Activated CD8-positive, alpha-beta T cell treated with anti-CD3 and anti-CD28 coated beads, Interleukin-2, amount 10 ng/mL, durations not matched to agents 7 days and 5 days (primary cell): ENCODE measurements at places on chromosomes 7 and 10.

GRCh38 chr7:158683541-158683940, 21.1 kb downstream of the NCAPG2 start:
- H3K36me3 ChIP-seq = peaks cover 74% of the 10 kb centered on the region
- no peaks in the 10 kb centered on the region for H3K27me3 ChIP-seq
- DNase-seq = no peak
- H3K27ac ChIP-seq = no peak overlapping the region
- peaks cover 22% of the 10 kb centered on the region for H3K4me1 ChIP-seq

- H3K27me3 ChIP-seq = peaks cover 2% of the 10 kb centered on the region
- no peaks in the 10 kb centered on the region for H3K4me1 ChIP-seq
- H3K4me3 ChIP-seq = no peak overlapping the region
- no peak overlapping the region for H3K27ac ChIP-seq
- no peaks in the 10 kb centered on the region for H3K36me3 ChIP-seq
Observed at GRCh38 chr10:89576696-89577095, 41.3 kb upstream of the SLC16A12 start.

- no peak overlapping the region for H3K4me3 ChIP-seq
- H3K36me3 ChIP-seq = peaks cover 4% of the 10 kb centered on the region
- H3K27ac ChIP-seq = no peak overlapping the region
- no peaks in the 10 kb centered on the region for H3K27me3 ChIP-seq
Observed at GRCh38 chr10:24862589-24862988, 89.8 kb downstream of the PRTFDC1 start.

GRCh38 chr10:60575105-60575504, 185.4 kb upstream of the ANK3 start:
- peaks cover 38% of the 10 kb centered on the region for H3K4me1 ChIP-seq
- H3K27me3 ChIP-seq = peaks cover 7% of the 10 kb centered on the region
- DNase-seq = no peak

- no peaks in the 10 kb centered on the region for H3K36me3 ChIP-seq
- no peak for DNase-seq
- H3K27ac ChIP-seq = no peak overlapping the region
- peaks cover 3% of the 10 kb centered on the region for H3K4me1 ChIP-seq
- H3K4me3 ChIP-seq = no peak overlapping the region
Observed at GRCh38 chr10:91422915-91423314, 12.8 kb downstream of the HECTD2 start.

DNA sequence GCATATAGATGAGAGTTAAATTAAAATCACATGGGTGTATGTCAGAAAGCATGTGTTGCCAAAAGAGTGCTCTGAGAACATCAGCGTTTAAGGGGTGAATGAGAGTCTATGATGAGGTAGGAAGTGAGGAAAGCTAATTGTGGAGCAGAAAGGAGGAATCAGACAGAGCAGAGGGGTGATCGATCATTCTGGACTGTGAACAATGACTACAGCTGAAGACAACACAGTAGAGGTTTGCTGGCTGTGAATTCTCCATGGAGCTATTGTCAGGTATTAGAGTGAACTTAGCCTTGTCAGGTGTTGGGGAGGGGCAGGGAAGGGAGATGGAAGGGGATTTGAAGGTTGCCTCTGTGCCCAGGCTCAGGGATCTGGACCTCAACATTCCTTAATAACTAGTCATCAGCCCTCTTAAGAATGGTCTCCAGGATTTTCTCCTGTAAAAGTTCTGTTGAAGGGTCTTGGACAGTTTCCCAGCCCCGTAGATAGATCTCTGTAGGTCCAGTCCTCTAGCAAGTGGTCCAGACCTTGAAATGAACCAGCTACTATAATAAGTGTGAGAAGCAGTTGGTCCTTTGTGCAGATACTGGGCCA, 57.1 kb downstream of the KIF5B start:
- no peak for DNase-seq
- H3K27me3 ChIP-seq = no peaks in the 10 kb centered on the region
- H3K27ac ChIP-seq = no peak overlapping the region
- no peak overlapping the region for H3K4me3 ChIP-seq

GRCh38 chr10:8037941-8038894, 16.3 kb upstream of the GATA3 start:
- H3K36me3 ChIP-seq = peaks cover 7% of the 10 kb centered on the region
- H3K27me3 ChIP-seq = peaks cover 78% of the 10 kb centered on the region
- peaks cover 47% of the 10 kb centered on the region for H3K4me1 ChIP-seq
- H3K27ac ChIP-seq = peak overlapping the region; percentile 28
- peak overlapping the region; percentile 5 for H3K4me3 ChIP-seq

DNA sequence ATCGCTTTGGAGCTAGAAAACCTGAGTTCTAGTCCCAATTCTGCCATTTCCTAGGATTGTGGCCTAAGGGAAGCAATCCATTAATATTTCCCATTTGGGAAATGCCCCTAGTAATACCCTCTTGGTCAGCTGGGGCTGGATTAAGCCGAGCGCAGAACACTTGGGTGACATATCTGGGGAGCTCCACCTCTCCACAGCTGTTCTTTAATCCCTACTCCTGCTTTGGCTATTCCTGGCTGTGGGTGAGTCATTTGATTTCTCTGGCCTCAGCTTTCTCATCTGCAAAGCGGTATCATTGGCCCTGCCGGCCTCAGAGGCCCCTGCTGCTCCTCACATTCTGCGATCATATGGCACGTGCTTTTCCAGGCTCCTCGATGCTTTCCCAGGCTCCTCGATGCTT, 108.3 kb downstream of the BUB3 start:
- H3K27ac ChIP-seq = no peak overlapping the region
- H3K4me3 ChIP-seq = no peak overlapping the region
- no peaks in the 10 kb centered on the region for H3K36me3 ChIP-seq
- no peaks in the 10 kb centered on the region for H3K4me1 ChIP-seq
- H3K27me3 ChIP-seq = no peaks in the 10 kb centered on the region
- no peak for DNase-seq

- peaks cover 32% of the 10 kb centered on the region for H3K4me1 ChIP-seq
- H3K27me3 ChIP-seq = peaks cover 2% of the 10 kb centered on the region
- DNase-seq = no peak
- peaks cover 15% of the 10 kb centered on the region for H3K36me3 ChIP-seq
Observed at GRCh38 chr10:69624245-69624786, 5.7 kb upstream of the FAM241B start.

- H3K27ac ChIP-seq = no peak overlapping the region
- no peaks in the 10 kb centered on the region for H3K27me3 ChIP-seq
- no peaks in the 10 kb centered on the region for H3K36me3 ChIP-seq
Observed at GRCh38 chr7:67754651-67755050, 758.0 kb downstream of the TYW1 start.

- no peak overlapping the region for H3K27ac ChIP-seq
- no peak overlapping the region for H3K4me3 ChIP-seq
- peaks cover 16% of the 10 kb centered on the region for H3K27me3 ChIP-seq
- H3K36me3 ChIP-seq = no peaks in the 10 kb centered on the region
Observed at GRCh38 chr10:43971981-43972380, 323.3 kb upstream of the ZNF32 start.
